M059J (cell line): ENCODE measurements at places on chromosomes 4 and X.

DNA sequence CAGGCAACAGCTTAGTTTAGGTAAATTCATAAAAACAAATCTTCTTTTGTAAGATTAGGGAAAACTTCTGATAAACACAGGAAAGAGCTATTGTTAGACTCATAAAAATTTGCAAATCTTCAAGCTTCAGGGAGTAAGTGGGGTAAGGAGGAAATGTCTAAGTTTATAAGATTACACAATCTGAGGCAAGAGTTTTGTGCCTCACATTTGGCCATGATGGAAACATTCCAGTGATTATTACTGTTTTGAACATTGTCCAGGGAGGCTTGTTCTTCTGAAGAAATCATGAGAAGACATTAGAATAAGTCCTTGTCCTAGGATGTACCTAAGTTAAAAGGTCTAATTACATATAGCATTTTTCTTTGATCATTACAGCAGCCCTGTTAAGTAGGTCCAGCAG is 72.8 kb downstream of the MAOB start:
- peak; percentile 13 for DNase-seq

DNA sequence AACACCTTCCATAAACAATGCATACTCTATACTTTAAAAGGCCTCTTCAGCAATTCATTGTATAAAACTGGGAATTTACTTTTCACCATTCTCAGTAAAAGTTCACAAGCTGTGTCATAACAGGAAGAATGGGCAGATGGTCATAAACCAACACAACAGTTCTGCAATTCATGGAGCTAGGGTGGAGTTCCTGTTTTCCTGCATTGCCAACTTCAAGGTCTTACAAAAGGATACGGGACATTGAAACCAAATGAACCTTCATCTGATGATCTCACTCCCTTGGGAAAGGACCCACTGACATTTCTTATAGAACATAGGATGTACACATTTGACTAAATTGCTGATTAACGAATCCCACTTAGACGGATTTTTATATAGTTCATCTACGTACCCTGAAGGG is 4.1 kb downstream of the KDR start:
- DNase-seq, result no peak

GRCh38 chrX:83934220-83934619 is 73.3 kb downstream of the CYLC1 start:
- DNase-seq, result no peak

DNA sequence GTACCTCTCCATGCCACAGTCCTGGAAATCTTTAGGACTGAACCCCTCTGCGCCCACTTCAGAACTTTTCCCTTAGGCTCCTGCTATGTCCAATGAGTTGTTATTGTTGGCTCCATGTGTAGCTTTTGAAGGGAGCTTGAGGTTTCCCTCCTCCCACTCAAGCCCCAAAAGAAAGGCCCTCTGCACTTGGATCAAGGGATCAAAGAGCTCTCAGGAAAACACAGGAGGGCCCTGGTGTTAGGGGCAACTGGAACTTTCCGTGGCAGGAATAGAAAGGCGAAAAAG is 135.0 kb downstream of the RASL11B start:
- DNase-seq, result no peak

DNA sequence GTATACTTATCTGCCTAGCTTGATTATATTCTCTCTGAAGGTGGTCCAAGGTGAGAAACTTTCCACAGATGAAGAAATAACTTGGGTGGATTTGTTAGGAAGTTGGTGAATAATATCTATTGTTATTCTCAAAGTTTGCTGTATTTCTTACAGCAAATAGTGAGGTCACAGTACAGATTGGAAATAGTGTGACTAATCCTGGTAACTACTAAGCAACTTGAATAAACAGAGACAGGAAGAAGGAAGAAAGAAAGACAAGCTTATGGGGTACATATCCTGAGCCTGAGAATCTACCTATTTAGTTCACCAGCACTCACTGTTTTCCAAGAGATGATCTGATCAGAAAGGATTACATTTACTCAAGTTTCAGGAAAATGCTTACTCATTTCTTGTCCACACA is 1416.1 kb downstream of the RPA4 start:
- peak; percentile 43 for DNase-seq

GRCh38 chrX:63738696-63739095 is 46.3 kb downstream of the ARHGEF9 start:
- DNase-seq, result no peak

- DNase-seq, result no peak
Measured at GRCh38 chr4:189162073-189162789, 778.4 kb upstream of the FRG1 start.

- peak; percentile 44 for DNase-seq
Measured at GRCh38 chr4:145034727-145035211, 63.2 kb downstream of the ANAPC10 start.

DNA sequence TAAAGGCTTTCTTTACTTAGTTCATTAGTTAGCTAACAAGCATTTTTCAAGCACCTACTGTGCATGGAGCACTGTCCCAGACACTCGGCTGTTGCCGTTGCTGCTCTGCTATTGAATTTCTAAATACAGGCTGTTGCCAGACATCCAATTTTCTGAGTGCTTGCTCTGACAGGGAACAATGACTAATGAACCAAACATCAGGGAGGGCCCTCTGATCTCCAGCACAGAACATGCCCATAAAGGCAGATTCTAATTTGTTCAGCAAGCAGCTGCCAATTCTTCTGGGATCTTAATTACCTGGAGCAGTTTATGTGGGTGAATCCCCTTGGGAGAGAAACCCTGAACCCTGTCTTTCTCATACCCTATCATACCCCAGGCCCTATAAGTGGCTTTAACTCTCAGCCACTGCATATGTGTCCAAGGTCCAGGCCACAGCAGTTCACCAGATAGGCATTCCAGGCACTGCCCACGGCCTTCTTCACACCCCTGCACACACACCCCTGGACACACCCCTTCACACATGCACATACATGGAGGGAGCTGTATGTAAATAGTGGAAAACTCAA is 27.9 kb downstream of the TSC22D3 start:
- DNase-seq, result peak; percentile 69

DNA sequence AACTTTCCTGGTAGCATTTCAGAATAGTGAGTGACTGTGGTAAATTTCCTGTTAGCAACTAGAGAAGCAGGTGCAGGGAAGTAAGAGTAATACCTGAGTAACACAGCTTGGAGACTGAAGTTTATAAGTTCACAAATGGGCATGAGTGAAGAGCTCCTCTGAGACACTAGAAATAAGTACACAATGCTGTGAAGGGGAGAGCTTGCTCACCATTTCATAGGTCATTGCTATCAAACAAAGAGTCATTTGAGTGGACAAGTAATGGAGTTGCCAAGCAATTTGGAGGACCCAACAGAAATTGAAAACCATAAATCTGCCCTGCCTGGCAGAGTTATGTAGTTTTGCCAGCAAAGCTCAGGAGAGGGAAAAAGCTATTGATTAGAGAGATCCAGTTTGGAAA is 523.6 kb downstream of the TRAM1L1 start:
- no peak for DNase-seq
